ENCODE measurements at places on chromosomes 2 and 18.

DNA sequence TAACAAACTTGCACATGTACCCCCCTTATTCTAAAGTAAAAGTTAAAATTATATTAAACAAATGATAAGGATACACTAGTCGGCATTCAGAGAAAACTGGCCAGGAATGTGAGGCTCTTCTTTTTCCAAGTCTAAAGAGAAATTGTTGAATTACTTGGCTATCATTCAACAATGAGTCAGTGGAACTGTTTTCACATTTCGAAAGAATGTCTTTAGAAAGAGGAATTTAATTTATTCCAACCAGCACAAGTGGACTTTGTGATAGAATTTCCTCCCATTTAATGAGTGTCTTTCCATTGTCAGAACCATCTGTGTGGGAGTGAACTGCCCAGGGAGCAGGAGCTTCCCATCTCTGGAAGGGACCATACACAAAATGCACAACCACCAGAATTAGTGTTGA is 792.2 kb downstream of the EPHA4 start:
- no peak for DNase-seq

- DNase-seq = peak; percentile 50
These were observed at the start of gene SLC30A3 for GRCh38 chr2:27262379-27263286. Gene SLC30A3 (minus strand): TSS chr2:27263047. CDS start chr2:27262906, 141 bp downstream.

- no peak for DNase-seq
These were observed 4.4 kb upstream of the SMAD7 start for GRCh38 chr18:48954886-48955819.

GRCh38 chr2:208318127-208318526 is 52.1 kb downstream of the PIKFYVE start:
- DNase-seq = no peak

DNA sequence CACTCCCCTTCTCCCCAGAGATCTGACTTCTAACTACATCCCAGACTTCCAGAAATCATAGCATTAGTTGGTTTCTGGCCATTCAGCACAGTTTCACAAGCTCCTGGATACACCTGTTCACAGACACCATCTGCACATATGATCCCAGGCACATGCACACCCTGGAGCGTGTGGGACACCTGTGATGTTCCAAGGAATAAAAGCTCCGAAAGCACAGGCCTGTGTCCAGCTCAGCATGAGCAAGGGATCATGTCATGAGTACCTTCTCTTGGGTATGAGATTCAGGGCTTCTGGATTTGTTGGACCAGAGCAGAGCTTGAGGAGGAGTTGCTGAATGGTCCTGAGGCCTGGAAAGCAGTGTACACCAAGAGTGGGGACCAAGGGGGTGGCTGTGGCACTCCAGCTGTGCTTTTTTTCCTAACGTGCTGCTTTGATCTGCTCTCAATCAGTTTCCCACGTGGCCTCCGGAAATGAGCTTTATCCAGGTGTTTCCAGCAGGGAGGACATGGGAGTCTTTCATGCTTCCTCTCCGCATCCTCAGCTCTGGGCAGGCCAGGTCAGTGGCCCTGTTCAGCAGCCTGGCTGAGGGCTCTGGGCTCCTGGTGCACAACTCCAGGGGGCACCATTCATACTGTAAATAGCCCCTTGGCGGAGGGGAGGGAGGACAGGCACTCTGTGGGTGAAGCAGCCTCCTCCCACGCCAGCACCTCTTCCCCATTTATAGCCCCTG is 1.8 kb downstream of the DYSF start:
- DNase-seq = no peak

DNA sequence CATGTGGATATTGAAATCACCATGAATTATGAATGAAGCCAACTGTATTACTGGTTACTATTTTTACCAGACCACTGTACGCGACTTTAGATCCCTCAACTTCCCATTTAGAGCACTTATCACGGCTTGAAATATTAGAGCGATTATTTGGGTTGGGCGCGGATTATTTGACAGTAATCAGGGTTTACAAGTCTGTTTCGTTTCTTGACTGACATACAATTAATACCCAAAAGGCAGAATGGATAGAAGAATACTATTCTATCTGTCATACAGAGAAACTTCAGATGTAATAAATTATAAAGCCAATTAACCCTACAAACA is 496 bp upstream of the NAPG start:
- no peak for DNase-seq

Measured in stimulated activated CD8-positive, alpha-beta memory T cell treated with anti-CD3 and anti-CD28 coated beads, Interleukin-12 subunit alpha, Interleukin-12 subunit beta, amount 100 ng/mL, for 4 hours (primary cell).